ENCODE measurements at places on chromosomes 5 and 9. TPM values are rescaled to one million over a fixed set of nuclear protein-coding genes. Genes with fewer than 3 reads are reported as not detected.

LYRM7 gene
- total RNA-seq, result 7.5 TPM

DNA sequence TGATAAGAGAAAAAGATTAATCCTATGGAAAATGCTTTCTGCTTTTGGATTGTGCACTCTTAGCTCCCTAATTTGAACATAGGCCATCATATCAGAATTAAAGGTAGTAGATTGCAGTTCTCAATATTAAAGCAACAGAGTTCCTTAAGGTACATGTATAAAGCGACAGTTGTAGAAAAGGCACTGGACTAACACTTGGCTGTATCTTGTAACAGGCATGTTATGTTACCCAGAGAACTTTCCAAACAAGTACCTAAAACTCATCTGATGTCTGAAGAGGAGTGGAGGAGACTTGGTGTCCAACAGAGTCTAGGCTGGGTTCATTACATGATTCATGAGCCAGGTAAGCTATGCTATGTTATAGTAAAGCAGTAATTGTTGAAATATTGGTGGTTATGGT lies 3.3 kb upstream of the SECISBP2 start:
- H3K4me1 ChIP-seq, result peaks cover 24% of the 10 kb centered on the region
- no peak overlapping the region for H3K4me3 ChIP-seq
- H3K36me3 ChIP-seq, result no peaks in the 10 kb centered on the region
- DNase-seq, result no peak
- H3K27me3 ChIP-seq, result no peaks in the 10 kb centered on the region

DNA sequence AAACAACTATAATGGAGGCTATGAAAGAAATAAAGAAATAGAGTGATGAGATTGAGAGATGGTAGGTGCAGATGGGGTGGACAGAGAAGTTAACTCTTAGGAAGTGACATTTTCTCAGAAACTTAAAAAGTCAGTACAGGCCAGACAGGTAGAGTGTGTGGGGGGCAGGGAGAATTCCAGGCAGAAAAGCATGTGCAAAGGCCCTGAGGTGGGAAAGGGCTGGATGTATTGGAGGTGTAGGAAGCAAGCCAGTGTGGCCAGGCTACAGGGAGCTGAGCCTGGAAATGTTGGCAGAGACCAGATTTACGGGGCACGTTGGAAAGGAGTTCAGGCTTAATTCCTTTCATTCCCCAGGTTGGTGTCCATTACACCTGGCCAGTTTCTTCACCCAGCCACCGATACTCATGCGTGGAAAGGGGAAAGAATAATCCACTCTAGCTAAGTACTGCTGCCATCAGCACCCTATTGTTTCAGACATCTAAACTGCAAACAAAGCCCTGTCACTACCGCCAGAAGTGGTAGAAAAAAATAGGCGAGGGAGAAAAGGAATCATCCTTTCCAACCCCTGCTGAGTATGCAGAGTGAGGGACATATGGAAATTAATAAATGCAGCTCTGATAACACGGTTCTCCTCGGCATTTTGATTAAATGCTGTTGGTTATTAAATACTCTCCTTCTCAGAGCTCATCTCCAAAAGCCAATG lies 116.8 kb upstream of the GPR151 start:
- DNase-seq, result no peak
- no peaks in the 10 kb centered on the region for H3K27me3 ChIP-seq
- H3K4me1 ChIP-seq, result no peaks in the 10 kb centered on the region
- H3K36me3 ChIP-seq, result no peaks in the 10 kb centered on the region

PCSK5 gene
- 6.5 TPM for total RNA-seq

GRCh38 chr5:92777421-92777820 lies 803.6 kb downstream of the NR2F1-AS1 start:
- H3K4me1 ChIP-seq, result no peaks in the 10 kb centered on the region
- DNase-seq, result no peak
- no peaks in the 10 kb centered on the region for H3K36me3 ChIP-seq
- no peak overlapping the region for H3K4me3 ChIP-seq
- no peaks in the 10 kb centered on the region for H3K27me3 ChIP-seq

EPB41L4B gene
- total RNA-seq, result 30.4 TPM

DNA sequence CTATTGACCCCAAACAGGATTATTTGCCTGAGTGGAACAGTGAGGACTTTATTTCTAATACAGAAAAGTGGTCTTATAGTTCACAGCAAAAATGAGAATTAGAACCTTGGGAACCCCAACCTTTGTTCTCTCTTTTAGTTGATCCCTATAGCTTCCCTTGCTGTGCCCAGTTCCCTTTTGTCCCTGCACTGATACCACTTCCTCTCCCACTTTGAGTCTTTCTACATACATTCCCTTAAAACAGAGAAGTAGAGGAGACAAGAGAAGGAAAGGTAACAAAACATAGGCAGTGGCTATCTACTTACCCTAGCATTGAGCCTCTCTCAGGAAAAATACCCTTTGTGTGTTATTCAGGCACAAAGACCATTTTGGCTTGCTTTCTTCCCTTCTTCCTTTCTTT lies 246.4 kb downstream of the FAM114A2 start:
- no peaks in the 10 kb centered on the region for H3K36me3 ChIP-seq
- no peak for DNase-seq
- H3K4me1 ChIP-seq, result no peaks in the 10 kb centered on the region
- no peak overlapping the region for H3K4me3 ChIP-seq

PCAT7 gene
- not detected for total RNA-seq
